Stimulated activated CD4-positive, alpha-beta T cell treated with anti-CD3 and anti-CD28 coated beads, Interleukin-15, amount 100 ng/mL, for 1 hour (primary cell): ENCODE measurements at places on chromosomes 11 and 22.

DNA sequence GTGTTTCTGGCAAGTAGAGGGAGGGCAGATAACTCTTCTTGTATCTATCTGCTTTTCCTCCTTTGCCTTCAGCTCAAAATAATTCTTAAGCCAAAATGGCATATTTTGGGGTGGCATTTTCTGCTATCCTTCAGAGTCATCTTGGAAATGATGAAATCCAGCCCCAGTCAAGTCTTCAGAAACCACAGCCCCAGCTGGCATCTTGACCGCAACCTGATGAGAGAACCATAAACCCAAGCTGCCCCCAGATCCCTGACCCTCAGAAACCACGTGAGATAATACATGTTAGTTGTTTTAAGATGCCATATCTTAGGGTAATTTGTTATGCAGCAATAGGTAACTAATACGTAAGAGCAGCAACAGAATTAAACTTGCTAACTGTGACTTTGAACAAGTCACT lies 15.1 kb upstream of the PAMR1 start:
- DNase-seq = no peak

DNA sequence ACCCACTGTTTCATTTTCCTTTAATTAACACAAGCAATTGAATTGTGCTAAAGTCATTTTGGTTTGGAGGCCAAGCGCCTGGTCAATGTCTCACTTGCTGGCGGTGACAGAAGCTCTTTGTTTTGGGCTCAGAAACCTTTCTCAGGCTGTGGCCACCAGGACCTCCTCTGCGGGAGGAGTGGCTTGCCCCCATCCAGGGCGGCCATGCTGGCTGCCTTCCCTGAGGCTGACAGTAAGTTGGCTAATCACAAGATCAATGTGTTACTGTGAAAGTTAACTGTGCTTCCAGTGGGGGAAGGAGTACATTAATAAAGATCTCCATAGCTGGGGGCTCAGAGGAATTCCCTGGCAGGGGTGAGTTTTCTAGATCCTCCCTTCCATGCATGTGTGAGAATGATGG lies 1074.5 kb downstream of the NTM start:
- DNase-seq = no peak

GRCh38 chr11:131827430-131827829 lies 457.0 kb downstream of the NTM start:
- DNase-seq = no peak

DNA sequence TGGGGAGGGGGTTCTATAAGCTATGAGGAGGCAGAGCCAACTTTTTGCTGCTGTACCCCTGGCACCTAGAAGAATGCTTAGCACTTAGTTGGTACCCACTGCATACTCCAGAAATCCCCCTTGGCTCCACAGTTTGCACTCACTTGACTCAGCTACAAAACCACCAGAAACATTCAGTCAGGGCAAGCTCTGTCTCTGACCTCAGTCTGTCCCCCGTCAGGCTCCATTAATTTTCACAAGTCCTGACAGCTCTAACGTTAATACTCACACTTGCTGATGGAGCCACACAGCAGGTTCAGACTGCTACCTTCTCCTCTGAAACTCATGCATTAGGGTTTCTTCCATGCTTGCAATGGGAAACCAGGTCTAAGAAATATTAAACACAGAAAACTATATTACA lies 81.7 kb downstream of the MPPED2 start:
- DNase-seq = no peak

GRCh38 chr22:20116376-20116950 lies 559 bp downstream of the RANBP1 start:
- DNase-seq = no peak

- no peak for DNase-seq
Measured at GRCh38 chr11:86144846-86145245, 76.0 kb upstream of the PICALM start.

DNA sequence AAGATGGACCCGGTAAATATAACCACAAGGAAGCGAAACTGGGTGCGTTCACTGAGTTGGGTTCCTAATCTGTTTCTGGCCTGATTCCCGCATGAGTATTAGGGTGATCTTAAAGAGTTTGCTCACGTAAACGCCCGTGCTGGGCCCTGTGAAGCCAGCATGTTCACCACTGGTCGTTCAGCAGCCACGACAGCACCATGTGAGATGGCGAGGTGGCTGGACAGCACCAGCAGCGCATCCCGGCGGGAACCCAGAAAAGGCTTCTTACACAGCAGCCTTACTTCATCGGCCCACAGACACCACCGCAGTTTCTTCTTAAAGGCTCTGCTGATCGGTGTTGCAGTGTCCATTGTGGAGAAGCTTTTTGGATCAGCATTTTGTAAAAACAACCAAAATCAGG lies 74.4 kb downstream of the NCAPD3 start:
- DNase-seq = no peak

DNA sequence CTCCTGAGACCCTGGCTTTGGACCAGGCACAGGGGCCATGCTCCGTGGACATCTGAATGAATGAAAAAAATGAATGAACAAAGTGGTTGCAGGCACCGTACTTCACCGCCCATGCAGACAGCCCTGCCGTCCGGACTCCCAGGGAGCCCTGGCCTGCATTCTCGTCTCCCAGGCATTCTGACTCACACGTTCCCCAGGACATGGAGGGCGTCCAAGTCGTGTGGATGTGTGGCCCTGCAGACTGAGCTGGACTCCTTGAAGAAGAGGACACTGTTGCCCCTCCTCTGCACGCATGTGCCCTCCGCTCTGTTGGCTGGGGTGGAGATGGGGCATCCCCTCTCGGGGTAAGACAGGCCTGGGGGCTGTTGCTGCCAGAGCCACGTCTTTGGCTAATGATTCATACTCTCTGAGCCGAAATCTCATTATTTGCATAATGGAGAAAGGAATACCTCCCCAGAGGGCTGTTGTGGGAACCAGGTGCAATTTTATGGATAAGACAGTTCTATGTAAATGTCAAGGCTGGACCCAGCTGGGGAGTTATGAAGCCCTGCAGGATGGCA lies 49.7 kb downstream of the RTL6 start:
- no peak for DNase-seq

GRCh38 chr11:38254913-38255312 lies 1656.9 kb upstream of the RAG2 start:
- DNase-seq = no peak

DNA sequence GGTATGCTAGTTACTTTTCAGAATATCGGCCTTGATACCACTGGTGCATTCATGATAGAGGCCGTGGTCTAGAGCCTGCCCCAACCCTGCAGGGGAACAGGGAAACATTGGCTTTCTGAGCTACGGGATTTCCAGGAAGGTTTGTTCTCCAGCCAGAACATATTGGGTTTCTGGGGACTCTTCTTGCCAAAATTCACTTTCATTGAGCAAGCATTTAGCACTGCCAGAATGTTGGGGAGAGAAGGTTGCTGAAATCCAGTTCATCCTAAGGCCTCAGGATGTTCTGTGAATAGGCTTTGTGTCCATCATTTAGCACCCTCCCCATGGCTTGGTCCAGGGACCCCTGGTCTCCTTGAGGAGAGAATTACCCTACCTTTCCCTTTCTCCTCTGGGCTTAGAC lies 36.7 kb downstream of the DRG1 start:
- DNase-seq = no peak

GRCh38 chr11:133219543-133219942 lies 312.8 kb downstream of the OPCML start:
- DNase-seq = no peak

DNA sequence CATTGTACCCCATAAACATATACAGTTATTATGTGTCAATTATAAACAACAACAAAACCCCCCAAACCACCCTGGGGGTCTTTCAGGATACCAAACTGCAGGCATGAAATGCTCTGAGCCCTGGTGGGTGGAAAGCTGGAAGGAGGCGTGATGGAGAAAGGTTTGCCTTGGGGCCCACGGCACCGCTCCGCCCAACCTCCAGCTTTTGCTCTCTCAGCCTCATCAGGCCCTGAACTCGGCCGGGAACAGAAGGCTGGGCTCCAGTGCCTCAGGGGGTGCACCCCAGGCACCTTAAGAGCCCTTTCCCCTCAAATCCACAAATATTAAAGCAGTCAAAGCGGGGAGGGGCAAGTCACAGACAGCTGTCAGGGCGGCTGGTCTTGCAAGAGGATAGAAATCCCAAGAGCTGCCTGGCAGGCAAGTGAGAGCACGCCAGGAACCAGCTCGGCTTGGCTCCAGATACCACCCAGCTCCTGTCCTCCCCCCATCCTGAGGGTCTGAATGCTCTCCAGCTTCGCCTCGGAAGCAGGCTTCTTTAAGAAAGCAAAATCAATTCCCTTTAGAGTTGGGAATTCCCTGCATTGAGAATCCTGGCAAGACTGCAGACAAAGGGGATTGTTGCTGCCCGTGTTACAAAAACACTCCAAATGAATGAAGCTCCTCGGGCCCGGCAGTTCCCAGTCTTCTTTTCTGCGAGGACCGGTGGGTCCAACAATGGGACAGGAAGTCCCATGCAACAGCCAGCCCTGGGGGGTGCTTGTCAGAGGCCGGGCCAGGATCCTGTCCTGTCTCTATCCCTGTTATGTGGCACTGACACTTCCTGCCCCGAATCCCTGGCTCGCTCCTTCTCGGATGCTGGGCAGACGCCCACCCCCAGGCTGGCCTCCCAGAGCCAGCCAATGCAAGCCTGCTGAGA lies 80.8 kb downstream of the NAT10 start:
- no peak for DNase-seq

DNA sequence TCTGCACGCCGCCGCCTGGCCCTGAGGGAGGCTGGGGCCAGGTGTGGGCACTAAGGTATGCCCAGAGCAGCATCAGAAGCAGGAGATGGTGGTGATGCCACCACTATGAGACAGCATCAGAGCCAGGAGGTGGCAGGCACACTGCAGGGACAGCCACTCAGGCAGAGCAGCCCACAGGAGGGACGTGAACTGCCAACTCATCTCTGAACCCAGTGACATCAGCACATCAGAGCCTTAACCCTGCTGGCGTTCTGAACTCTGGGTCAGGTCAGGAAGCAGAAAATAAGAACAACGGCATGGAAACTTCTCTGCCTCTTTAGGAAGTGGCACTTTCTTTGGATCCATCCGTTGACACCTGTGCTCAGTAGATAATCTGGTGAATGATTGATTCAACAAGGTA lies 14.7 kb upstream of the IFT27 start:
- no peak for DNase-seq

GRCh38 chr11:59180168-59180776 lies 8.3 kb downstream of the DTX4 start:
- DNase-seq = no peak

DNA sequence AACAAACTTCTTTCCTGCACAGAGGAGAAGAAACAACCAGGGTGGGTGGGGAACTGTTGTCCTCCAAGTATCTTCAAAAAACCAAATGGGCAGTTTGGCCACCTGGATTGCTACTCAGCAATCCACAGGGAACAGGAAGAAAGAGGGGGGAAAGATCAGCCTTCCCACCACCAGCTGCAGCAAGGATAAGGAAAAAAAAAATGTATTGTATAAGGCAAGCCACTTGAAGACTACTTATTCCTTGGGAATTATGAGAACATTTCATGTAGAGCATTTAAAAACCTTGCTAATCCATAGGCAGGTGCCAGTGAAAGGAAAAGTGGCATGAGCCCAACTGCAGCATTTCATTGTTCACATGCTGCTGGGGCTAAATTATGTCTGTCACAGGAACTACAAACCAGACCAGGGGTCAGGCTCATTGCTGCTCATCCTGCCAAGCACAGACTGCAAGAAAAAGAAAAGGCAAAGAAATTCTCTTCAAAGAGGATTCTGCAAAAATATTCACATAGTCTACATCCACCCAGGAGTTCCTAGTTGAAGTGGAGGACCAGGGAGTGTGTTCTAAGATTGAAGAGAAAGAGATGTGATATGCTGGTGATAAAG lies 2.2 kb downstream of the RAB30 start:
- DNase-seq = no peak

DNA sequence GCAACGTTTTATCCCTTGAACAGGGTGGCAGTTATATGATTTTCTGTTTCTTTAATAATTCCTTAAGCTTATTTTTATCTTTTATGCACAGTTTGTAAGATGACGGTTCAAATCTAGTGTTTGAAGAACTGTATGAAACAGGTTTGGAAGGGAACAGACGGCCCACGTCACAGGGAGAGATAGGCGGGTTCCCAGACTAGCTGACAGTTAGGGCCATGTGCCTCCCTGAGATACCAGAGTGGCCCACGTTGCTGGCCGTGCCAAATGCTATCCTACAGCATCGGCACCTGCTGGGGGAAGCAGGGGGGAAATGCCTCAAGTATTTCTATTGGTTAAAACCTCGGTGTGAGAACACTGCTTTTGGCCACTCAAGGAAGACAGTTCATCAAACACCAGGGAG lies 50.2 kb upstream of the BID start:
- no peak for DNase-seq

GRCh38 chr11:45179686-45180178 lies 33.3 kb downstream of the PRDM11 start:
- DNase-seq = no peak

- DNase-seq = no peak
Measured at GRCh38 chr11:17575431-17576425, 28.7 kb downstream of the OTOG start.

GRCh38 chr11:43035086-43035485 lies 276.7 kb upstream of the API5 start:
- no peak for DNase-seq

DNA sequence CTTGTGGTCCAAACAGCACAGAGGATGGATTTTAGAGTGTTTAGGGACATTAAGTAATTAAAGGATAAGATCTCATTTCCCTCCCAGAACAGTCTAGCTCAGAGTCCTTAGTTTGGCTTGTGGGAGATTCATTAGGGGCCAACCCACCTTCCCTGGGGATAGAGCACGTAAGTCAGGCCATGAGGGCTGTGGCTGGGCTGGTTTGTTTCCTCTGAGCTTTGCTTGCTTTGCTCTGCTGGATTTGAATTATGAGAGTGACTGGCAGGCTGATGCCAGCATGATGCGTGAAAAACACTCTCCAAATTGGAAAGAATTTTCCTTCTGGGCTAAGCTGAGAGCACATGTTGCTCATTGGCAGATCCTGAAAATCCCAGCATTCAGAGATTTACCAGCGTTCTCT lies 84.7 kb upstream of the HEPHL1 start:
- no peak for DNase-seq

DNA sequence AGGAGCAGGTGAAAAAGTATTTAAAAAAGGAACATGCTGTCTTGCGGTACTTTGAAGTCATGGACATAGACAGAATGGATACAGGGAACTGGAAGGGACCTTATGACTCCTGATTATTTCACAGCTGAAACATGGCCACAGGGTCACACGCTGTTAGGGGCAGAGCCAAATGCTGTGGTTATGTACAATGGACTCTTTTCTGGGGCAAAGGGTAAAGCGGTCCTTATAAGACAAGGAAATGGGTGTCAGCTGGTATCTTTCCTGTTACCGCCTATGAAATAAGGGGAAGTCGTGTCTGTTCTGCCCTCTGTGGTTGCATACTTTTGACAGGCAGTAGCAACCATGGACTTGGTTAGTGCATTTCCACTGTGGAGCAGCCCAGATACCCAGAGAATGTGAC lies 12.8 kb upstream of the ST14 start:
- no peak for DNase-seq
